ENCODE measurements at places on chromosomes 7 and 10. TPM values are rescaled to one million over a fixed set of nuclear protein-coding genes. Genes with fewer than 3 reads are reported as not detected.

DNA sequence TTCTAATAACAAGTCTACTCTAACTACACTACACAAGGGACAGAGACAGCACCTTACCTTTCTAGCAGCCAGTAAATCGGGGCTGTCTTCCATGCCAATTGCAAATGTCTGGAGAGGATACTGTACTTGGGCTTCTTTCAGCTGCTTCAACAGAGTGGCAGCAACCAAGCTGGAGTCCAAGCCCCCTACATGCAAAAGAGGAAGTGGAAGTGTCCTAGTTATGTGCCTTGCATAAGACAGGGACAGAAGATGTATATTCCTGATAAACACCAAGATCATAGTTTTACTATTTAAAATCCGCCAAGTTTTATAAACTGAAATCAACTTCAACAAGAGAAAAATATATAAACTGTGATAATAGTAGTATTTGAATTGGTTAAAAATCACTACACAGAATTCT is 14.0 kb downstream of the ASNS start:
- no peak overlapping the region for H3K4me3 ChIP-seq
- DNase-seq = no peak
- H3K27ac ChIP-seq = no peak overlapping the region
- H3K36me3 ChIP-seq = no peaks in the 10 kb centered on the region

DNA sequence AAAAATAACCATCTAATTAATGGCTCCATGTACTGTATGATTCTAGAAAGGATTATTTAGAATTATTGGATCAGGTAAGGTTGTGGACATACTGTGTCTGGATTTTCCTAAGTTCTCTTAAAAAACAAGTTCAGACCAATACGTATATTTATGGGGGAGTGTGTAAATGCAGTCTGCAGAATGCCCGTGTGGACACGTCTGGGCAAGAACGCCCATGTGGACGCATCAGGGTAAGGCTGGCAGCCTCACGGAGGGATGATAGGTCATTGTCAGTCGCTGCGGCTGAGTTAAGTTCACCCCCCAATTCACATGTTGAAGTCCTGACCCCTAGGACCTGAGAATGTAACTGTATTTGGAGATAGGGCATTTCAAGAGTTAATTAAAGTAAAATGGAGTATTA is 160.0 kb upstream of the SHH start:
- H3K4me1 ChIP-seq = no peaks in the 10 kb centered on the region
- H3K27ac ChIP-seq = no peak overlapping the region
- H3K4me3 ChIP-seq = no peak overlapping the region
- DNase-seq = no peak
- H3K27me3 ChIP-seq = no peaks in the 10 kb centered on the region

- H3K4me3 ChIP-seq = no peak overlapping the region
- H3K4me1 ChIP-seq = peaks cover 26% of the 10 kb centered on the region
- H3K27ac ChIP-seq = no peak overlapping the region
- no peaks in the 10 kb centered on the region for H3K36me3 ChIP-seq
- no peaks in the 10 kb centered on the region for H3K27me3 ChIP-seq
- DNase-seq = no peak
Measured at GRCh38 chr7:92647011-92647625, 56.9 kb upstream of the FAM133B start.

DNA sequence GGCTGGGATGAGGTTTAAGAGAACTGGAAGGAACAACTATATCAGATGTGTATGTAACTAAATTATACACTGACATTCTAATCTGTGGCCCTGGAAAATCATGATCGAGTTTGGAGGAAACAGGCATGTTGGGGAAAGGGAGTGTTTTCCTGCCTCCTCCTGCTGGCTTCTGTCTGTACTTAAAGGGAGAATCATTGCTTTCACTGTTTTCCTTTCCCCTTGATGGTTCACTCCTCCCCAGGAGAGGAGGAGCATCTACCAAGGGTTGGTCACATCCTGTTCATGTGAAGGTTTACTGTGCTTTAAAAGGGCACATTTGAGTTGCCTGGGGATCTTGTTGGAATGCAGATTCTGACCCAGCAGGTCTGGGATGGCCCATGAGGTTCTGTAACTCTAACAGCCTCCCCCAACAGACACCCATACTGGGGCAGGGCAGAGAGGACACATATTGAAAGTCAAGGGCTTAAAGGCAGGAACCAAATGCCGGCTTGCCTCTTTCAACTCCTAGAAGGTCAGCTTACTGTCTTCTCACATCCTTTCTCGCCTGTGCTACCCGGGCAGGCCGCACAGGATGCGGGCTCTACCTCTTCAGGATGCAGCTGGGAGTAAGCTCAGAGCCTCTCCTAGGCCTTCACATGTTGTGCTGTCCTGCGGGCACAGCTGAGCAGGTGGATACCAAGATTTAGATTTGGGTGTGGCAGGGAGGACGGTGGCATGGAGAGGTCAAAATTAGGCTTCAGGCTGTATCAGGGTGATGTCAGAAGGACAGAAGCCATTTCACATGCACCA is 694.8 kb downstream of the KCNMA1 start:
- no peaks in the 10 kb centered on the region for H3K4me1 ChIP-seq
- no peaks in the 10 kb centered on the region for H3K36me3 ChIP-seq
- no peak overlapping the region for H3K4me3 ChIP-seq
- no peak for DNase-seq

DNA sequence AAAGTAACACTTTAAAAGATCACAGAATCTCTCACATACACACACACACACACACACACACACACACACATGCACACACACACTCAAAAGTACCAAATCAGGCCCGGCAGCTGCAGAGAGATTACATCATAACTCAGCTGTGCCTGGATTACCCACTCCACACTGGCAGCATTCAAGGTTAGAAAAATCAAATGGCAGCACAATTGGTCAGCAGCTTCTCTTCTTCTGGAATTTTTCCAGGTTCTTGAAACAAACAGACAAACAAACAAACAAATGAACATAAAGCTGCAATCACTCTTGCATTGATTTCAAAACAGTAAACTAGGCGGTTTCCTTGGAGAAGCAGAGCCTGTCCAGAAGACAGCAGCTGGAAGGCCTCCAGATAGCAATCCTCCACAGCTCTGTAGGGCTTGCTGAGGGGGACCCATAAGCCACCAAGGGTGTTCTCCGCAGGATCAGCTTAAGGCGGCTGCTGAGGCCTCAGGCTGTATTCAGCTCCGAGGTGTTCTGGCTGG is 24.5 kb upstream of the FAM133B start:
- H3K27ac ChIP-seq = no peak overlapping the region
- H3K4me3 ChIP-seq = no peak overlapping the region
- no peaks in the 10 kb centered on the region for H3K27me3 ChIP-seq
- no peaks in the 10 kb centered on the region for H3K4me1 ChIP-seq
- DNase-seq = no peak

DNA sequence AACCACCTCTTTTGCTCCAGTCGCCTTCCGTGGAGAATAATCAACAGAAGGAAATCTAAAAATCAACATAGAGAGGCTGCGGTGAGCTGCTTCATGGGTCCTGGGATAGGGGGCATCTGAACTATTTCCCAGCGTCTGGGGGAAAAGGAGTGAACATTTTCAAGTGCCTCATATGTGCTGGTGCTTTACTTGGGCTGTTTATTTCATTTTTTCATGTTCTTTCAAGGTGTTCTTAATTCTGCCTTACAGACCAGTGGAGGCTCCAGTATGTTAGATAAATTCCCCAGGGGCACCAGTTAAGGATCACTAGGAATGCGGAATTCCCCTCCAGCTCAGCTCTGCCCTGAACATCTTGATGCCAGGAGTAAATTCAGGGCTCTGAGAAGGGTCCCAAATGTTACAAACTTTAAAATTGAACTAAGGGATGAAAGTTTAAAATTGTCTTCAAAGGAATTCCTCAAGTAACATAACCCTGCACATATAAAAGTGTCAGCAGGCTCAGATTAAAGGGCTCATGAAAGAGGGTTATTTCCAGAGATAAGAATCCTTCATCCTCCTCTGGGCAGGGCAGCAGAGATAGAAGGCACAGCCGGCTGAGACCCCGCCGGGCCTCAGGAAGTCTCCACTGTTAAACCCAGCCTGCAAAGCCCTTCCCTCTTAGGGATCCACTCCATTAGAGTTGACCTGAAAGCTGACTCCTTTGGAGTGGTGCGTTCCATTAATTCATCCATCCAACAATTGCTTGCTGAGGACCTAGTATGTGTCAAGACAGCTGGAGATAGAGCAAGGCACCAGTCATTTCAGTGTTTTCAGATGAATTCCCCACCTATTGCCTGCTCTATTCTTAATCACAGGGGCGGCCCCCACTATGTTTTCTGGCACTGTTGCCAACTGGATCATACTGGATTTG is 345.8 kb downstream of the KCNMA1 start:
- no peaks in the 10 kb centered on the region for H3K4me1 ChIP-seq
- no peaks in the 10 kb centered on the region for H3K36me3 ChIP-seq
- DNase-seq = no peak
- H3K27me3 ChIP-seq = peaks cover 5% of the 10 kb centered on the region
- no peak overlapping the region for H3K4me3 ChIP-seq

DNA sequence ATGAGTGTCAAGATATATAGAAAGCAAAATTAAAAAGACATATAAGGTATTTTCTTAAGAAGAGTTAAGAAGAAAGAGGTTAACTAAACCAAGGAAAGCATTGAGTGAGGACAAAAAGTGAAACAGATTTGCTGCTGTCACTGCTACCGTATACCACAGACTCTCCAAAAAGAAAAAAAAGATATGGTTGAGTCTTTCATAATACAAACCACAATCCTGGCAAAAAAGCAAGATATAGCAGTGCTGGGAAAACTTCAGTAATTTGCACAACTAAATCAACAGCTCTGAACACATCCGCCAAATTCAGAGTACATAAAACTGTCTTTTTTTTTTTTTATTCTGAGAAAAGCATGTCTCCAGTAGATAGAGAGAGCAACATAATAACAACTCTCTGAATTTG is 114.7 kb downstream of the ETV1 start:
- no peak overlapping the region for H3K4me3 ChIP-seq
- no peaks in the 10 kb centered on the region for H3K4me1 ChIP-seq
- no peak for DNase-seq
- no peaks in the 10 kb centered on the region for H3K27me3 ChIP-seq
- no peak overlapping the region for H3K27ac ChIP-seq

DNA sequence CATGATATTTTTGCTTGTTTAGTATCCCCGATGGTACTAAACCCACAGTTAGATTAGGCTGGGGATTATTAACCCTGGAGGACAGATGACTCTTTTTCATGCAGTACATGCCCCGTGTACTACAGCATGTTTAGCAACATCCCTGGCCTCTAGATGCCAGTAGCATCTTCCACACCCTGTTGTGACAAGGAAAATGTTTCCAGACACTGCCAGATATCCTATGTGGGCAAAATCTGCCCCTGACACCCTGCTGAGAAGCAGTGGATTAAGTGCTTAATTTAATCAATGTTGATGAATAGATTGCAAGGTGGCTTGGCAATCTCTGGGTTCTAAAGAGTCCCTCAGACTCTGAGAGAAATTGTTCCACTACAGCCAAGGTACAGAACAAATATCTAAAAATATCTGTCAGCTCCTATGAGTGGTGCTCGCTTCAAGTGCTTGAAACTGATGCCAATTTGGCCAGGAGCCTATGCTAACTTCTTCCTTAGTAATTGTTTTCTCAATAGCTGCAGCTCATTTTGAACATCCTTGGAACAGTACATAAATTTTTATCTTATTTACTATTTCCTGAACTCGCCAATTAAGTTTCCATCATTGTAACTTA is 247.0 kb downstream of the SORCS1 start:
- no peak for DNase-seq
- no peaks in the 10 kb centered on the region for H3K36me3 ChIP-seq
- H3K4me3 ChIP-seq = no peak overlapping the region
- H3K27ac ChIP-seq = no peak overlapping the region
- no peaks in the 10 kb centered on the region for H3K27me3 ChIP-seq

CTAGE4 gene
- total RNA-seq = 0.30 TPM

ARL5B gene
- total RNA-seq = 19.1 TPM

PPP1R17 gene
- not detected for total RNA-seq

TM9SF3 gene
- total RNA-seq = 144 TPM

All from endothelial cell of umbilical vein (primary cell).